ENCODE measurements at places on chromosomes 2 and 18.

DNA sequence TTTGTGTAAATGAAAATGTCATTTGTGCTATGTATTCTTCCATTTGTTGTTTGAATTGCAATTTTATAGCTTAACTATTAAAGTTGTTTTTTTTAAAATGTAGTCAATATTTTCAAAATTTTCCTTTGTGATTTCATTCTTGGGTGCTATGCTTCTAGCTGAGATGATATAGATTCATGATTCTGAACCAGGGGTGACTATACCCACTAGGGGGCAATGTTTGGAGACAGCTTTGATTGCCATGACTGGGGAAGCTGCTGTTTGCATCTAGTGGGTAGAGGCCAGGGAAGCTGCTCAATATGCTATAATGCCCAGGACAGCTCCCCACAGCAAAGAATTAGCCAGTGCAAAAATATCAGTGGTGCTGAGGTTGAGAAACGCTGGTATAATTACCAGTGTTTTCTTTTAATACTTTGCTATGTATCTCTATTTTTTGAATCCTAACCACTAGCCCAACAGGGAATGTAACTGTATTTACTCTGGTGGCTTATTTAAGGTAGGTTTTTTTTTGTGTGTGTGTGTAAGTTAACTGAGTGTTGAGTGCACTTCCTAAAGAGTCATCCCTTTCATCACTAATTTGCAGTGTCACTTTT, 99.7 kb downstream of the MEP1B start:
- DNase-seq, result no peak

- DNase-seq, result no peak
Observed at GRCh38 chr2:199471443-199472057, 13.8 kb upstream of the SATB2 start.

DNA sequence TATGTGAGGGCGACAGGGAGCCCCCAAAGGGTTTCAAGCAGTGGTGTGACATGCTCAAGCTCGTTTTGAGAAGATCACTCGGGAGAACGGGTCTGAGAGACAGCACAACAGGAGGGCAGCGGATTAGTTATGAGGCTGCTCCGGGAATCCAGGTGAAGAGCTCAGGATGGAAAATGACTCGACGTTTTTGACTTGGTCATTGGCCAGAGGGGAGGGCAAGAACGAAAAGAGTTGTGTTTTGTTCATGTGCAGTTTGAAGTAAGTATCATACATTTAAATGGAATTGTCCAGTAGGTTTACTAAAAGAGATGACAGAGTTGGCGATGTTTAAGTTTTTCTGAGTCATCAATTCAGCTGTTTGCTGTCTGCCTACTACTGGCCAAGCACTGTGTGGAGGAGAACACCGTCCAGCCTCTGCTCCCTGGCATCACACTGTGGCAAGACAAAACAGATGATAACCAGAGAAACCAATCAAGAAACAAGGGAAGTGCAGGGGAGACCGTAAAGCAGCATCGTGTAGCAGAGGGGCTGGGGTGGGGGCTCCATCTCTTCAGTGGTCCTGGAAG, 25.3 kb upstream of the ANXA4 start:
- no peak for DNase-seq

GRCh38 chr2:95234286-95234785, 27.0 kb downstream of the ZNF892 start:
- DNase-seq, result no peak

GRCh38 chr2:18050001-18050400, 171.5 kb downstream of the KCNS3 start:
- no peak for DNase-seq

DNA sequence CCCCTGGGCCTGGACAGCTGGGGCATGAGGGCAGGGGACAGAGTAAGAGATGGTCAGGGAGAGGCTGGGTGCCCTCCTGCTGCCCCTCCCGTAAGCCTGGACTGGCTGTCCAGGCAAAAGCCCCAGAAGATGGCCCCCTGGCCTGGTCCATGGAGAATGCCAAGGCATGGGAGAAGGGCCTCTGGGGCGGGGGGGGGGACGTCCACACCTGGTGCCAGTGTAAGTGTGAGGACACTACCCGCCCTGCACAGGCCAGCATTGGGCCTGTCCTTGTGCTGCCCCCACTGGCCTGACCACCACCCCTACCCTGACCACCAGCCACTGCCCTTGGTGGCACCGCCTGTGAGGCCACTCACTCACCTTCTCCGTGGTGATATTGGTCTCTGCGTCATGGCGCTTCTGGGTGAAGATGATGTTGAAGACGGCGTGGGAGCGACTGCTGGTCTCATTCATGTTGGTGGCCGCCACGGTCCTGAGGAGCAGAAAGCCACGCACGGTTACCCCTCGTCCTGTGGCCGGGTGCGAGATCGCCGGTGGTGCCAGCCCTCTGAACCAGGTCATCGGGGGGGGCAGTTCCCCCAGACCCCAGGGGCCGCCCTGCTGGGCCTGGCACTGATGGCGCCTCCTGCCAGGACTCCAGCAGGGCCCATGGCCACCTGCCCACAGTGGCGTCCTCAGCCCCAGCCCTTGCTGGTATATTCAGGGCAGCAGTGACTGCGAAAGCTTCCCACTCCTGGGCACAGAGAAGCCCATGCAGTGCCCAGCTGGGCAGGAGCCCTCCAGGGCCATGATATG, 35.2 kb downstream of the KIF1A start:
- no peak for DNase-seq

GRCh38 chr18:46448347-46448746, 208.7 kb downstream of the LOXHD1 start:
- no peak for DNase-seq

GRCh38 chr2:239611222-239611795, 210.5 kb upstream of the HDAC4 start:
- DNase-seq, result no peak

DNA sequence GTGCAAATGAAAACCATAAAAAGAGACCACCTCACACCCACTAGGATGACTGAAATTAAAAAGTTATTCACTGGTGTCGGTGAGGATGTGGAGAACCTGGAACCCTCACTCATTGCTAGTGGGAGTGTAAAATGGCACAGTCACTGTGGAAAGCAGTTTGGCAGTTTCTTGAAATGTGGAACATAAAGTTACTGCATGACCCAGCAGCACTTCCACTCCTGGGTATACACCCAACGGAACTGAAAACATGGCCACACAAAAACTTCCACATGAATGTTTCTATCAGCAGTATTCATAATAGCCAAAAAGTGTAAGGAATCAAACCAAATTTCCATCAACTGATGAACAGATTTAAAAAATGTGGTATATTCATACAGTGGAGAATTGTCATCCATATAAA, 65.1 kb upstream of the SLC66A3 start:
- no peak for DNase-seq

GRCh38 chr2:1626271-1626681, 118.0 kb downstream of the PXDN start:
- DNase-seq, result no peak

DNA sequence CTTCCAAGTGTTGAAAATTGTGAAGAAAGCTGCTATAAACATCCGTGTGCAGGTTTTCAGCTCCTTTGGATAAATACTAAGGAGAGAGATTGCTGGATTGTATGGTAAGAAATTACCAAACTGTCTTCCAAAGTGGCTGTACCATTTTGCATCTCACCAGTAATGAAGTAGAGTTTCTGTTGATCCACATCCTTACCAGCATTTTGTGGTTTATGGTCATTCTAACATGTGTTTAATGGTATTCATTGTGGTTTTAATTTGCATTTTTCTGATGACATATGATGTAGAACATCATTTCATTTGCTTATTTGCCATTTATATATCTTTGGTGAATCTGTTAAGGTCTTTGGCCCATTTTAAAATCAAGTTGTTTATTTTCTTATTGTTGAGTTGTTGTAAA, 260.7 kb downstream of the SPAG16 start:
- DNase-seq, result no peak

GRCh38 chr2:145546091-145546490, 1026.2 kb upstream of the ZEB2 start:
- no peak for DNase-seq

All from left kidney (tissue), 8 donors.